Naive thymus-derived CD8-positive, alpha-beta T cell (primary cell): ENCODE measurements at places on chromosomes 11 and 22. TPM values are rescaled to one million over a fixed set of nuclear protein-coding genes. Genes with fewer than 3 reads are reported as not detected.

RIMBP3C gene
- total RNA-seq, result 3.2 TPM

DNA sequence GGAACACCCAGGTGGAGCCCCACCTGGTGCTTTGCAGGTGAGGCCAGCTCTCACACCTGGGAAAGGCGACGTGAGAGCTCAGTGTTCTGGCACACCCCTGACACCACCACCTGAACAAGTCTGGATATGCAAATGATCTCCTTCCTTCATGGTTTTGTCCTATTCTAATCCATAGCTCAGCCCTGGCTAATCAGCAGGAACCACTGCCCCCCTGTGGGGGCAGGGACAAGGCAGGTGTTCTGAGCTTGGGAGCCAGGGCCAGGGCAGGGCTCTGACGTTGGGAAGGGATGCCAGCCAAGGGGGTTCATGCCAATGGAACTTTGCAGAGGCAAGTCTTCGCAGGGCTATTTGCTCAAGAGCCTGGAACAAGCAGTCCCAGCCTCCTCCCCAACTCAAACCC, 144.2 kb downstream of the TRIM29 start:
- H3K4me1 ChIP-seq, result no peaks in the 10 kb centered on the region
- H3K27me3 ChIP-seq, result peaks cover 2% of the 10 kb centered on the region
- no peak for DNase-seq
- no peak overlapping the region for H3K4me3 ChIP-seq
- no peaks in the 10 kb centered on the region for H3K36me3 ChIP-seq
- no peak overlapping the region for H3K27ac ChIP-seq

DNA sequence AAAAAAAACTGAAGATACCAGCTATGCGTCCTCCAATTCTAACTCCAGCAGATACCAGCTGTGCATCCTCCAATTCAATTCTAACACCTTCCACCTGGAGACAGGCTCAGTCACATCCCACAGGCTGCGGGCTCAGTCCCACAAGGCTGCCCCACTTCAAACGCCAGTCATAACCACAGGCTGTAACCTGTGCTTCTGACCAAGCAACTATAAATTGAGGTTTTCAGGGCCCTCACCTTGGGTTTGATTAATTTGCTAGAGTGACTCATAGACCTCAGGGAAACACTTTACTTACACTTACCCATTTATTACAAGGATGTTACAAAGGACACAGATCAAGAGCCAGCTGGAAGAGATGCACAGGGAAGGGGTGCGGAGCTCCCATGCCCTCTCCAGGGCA, 32.4 kb upstream of the MSANTD2 start:
- no peak overlapping the region for H3K4me3 ChIP-seq
- H3K27ac ChIP-seq, result no peak overlapping the region
- H3K4me1 ChIP-seq, result peaks cover 14% of the 10 kb centered on the region
- peaks cover 13% of the 10 kb centered on the region for H3K27me3 ChIP-seq

- peaks cover 2% of the 10 kb centered on the region for H3K36me3 ChIP-seq
- H3K27me3 ChIP-seq, result peaks cover 17% of the 10 kb centered on the region
- DNase-seq, result no peak
- no peak overlapping the region for H3K27ac ChIP-seq
- no peak overlapping the region for H3K4me3 ChIP-seq
- H3K4me1 ChIP-seq, result no peaks in the 10 kb centered on the region
These were observed 35.4 kb upstream of the LINC01488 start for GRCh38 chr11:69446108-69446507.

DNA sequence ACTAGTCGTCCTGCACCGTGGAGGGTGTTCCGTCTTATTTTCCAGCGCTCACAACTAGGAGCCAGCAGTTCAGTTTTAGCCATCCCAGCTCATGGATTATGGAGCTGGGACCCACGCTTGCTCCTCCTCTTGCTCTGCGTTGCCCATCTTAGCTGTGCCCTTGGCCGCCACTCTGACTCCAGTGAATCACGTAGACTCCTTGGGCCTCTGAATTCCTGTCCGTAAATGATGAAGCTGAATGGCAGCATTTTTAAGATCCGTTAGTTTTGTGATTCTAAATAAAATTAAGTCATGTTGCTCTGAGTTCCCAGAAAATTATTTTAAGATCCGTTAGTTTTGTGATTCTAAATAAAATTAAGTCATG, 23.8 kb downstream of the BCR start:
- H3K4me1 ChIP-seq, result peaks cover 49% of the 10 kb centered on the region
- no peaks in the 10 kb centered on the region for H3K36me3 ChIP-seq
- H3K4me3 ChIP-seq, result no peak overlapping the region
- DNase-seq, result no peak
- H3K27ac ChIP-seq, result no peak overlapping the region
- H3K27me3 ChIP-seq, result no peaks in the 10 kb centered on the region
